Activated gamma-delta T cell treated with Interleukin-2 at 50 U/mL for 16 hours (primary cell): ENCODE measurements at places on chromosomes 7 and 10.

GRCh38 chr7:142857625-142858024, 2.7 kb downstream of the EPHB6 start:
- DNase-seq: no peak

- DNase-seq: no peak
These were observed 899.1 kb upstream of the ZWINT start for GRCh38 chr10:57260175-57260574.

DNA sequence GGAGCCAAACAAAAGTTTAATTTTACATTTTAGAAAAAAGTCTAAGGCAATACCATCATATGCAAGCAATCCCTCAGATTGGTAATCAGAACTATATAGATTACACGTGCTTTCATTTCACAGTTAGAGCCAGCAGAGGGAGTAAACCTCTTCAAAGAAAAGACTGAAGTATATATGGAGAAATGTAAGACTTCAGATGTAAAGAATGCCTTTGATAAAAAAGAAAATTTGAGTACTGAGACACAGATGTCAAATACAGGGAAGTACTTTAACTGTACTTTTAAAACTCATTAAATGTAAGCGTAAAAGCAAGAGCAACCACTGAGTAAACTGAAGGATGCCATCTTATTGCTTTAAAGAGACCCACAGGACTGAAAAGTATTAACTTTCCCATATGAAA, 101.4 kb upstream of the FAM133B start:
- no peak for DNase-seq

GRCh38 chr7:101235522-101235921, 2.1 kb downstream of the CLDN15 start:
- no peak for DNase-seq

- no peak for DNase-seq
These were observed 40.6 kb upstream of the AGBL3 start for GRCh38 chr7:134945691-134946090.

GRCh38 chr7:76397409-76398183, 11.9 kb downstream of the SSC4D start:
- DNase-seq: peak; percentile 73

- no peak for DNase-seq
These were observed 122.2 kb upstream of the MGMT start for GRCh38 chr10:129344731-129345355.

DNA sequence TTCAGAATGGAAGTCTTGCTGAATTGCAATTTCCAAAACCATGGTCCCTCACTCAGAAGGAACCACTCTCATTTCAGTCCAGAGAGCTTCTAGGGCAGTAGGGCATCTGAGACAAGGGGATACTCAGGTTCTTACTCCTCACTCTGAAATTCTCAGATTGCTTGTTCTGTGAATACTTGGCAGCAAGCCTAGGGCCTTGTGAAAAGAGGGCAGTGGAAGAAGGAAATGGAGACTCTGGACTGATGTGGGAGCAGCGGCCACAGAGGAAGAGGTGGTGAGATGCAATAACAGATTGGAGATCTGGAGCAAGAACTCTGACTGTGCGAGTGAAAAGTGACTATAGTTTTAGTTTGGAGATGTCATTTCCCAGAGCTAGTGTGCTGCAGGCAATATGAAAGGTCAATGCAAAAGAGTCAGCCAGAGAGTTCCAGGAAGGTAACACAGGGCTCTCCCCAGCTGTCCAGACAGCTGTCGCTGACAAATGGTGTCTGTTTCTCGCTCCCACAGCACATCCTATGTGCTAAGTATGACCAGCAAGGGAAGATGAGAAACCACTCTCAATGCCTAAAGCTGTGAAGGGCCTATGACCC, 291.6 kb upstream of the KIAA1217 start:
- no peak for DNase-seq

DNA sequence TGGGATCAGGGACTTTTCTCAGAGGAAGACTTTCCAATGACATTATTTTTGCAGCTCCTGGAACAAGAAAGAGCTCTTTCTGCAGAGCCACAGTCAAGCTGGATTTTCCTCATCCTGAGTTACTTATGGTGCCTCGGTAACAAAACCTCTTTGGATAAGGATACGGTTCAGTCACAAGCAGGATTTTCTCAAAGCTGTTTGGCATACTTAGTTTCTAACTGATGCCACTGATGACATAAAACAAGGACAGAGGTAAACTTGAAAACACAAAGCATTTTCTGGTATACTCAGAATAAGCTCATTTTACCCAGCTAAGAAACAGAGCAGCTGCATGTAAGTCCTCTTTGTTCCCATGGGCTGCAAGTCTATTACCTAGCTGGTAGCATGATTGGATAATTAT, 340.9 kb upstream of the MEOX2 start:
- no peak for DNase-seq

DNA sequence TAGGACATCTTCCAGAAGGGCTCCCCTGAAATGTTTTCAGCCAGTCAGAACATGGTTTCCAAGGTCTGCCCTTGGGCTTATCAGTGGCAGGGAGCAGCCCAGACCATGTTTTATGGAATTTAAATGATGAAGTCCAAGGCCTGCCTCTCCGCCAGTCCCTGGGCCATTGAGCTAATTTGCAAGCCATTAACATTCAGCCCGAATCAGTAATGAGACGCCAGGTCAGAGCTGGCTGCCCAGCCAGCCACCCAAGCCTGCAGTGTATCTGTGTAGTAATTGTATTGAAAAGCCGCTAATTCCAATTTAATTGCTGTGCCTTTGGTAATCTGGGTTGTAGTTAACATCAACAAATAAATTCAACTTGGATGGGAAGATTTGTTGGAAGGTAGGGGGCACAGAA, 131.4 kb downstream of the PAXIP1 start:
- no peak for DNase-seq

DNA sequence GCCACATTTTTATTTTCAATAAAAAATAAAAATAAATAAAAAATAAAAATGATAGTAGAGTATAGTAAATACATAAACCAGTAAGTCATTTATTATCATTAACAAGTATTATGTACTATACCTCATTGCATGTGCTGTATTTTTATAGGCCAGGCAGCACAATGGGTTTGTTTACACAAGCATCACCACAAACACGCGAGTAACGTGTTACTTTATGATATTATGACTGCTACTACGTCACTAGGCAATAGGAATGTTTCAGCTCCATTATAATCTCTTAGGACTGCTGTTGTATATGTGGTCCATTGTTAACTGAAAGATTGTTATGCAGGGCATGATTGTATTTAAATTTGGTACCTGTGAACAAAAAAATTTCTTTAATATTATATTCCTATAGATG, 20.8 kb upstream of the SDHAF3 start:
- DNase-seq: no peak

GRCh38 chr7:28083998-28084985, 96.3 kb downstream of the JAZF1 start:
- no peak for DNase-seq

DNA sequence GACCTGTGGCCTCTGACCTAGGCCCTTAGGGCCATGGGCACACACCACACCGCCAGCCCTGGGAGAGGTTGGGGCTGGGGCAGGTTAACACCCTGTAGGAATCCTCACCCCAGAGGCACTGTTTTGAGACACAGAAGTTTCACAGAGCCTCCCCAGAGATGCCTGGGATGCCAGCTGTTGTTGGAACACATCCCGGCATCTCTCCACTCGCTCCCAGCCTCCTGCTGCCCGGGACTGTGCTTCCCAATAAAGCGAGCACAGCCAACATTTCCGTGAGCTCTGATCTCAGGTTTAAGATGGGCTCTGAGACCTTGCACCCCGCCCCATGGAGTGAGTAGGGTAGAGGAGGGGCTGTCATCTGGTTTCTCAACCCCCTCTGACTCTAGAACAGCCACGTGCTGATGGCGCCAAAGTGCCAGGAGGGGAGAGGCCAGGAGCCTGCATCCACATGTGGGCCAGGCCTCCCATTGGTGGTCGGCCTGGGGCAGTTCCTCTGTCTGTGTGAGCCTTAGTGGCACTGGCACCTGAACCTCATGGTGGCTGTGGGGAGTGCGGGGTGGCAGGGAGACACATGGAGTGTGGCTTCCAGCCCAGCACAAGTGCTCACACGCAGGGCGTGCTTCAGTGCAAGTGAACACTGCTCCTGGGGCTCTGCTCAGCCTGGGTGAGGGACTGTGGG, 54.7 kb downstream of the RASGEF1A start:
- DNase-seq: no peak

- DNase-seq: no peak
These were observed 7.4 kb downstream of the ZNF488 start for GRCh38 chr10:47376522-47377220.

DNA sequence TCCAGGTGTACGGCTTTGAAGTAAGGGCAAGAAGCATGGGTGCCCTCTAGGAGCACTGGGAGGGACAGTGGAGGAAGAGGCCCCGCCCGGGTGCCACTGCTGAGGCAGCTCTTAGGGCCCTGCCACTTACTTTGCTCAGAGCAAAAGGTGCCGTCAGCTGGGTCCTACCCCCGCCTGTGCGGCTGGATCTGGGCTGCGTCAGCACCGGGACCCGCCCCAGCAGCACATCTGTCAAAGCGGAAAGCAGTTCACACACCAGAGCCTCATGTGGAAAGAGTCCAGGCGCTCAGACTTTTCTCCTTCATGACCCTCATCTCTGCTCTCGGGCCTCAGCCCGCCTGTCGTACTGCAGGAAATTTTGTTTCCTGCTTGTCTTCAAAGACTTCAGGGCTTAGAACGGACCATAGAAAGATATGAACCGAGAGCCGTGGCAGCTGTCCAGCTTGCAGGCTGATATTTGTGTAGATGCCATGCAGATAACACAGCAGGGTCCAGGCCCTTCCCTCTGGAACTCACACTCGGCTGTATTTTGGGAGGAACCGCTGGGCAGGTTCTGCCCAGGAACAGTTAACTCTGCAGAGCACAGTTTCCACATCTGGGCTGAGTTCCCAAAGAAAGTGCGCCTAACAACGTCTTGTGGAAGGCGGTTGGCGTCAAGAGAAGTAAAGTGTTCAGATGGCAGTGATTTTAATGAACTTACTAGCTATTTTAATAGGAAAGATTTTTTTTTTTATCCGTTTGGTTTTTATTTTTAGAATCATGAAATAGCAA, 44.3 kb upstream of the PRKAR1B start:
- DNase-seq: no peak
